Stimulated activated CD8-positive, alpha-beta memory T cell treated with anti-CD3 and anti-CD28 coated beads, Interleukin-4, amount 100 ng/mL, for 1 hour (primary cell): ENCODE measurements at places on chromosomes 1 and 21.

DNA sequence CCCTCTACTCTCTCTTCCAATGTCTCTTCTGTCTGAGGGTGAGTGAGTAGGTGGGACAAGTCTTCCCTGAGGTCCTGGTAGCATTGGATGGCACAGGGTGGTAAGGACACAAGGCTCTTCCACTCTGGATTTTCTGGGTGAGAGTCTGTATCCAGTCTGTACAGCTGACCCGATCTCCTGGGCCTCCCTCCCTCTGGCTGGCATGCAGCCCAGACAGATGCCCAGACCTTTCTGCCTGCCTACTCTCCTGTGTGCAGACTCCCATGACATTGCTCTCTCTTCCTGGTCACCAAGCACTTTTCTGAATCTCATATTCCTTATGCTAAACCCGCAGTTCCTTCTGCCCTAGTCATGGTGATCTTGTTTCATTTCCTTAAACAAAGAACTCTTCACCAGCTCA lies 100.3 kb downstream of the GRIK3 start:
- no peak for DNase-seq

- no peak for DNase-seq
Observed at GRCh38 chr1:230599926-230600656, 42.2 kb upstream of the COG2 start.

DNA sequence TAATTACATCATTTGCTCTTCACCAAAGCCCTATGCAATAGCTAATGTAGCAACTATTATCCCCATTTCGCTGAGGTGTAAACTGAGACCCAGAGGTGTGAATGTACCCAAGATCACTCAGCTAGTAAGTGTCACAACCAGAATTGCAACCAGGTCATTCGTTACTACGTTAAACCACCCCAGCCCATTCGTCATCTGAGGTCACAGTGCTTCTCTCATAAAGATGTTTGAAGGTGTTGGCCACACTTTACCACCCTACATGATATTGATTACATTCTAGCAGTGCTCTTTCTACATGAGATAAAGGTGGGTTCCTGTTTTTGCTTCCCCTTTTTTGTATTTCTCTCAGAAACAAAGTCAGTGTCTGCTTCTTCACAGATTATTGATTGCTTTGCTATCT lies 195.3 kb downstream of the ZBTB18 start:
- no peak for DNase-seq

GRCh38 chr1:7989762-7990428 lies 28.4 kb downstream of the PARK7 start:
- DNase-seq = no peak

- no peak for DNase-seq
Observed at GRCh38 chr1:190688096-190688495, 210.4 kb upstream of the BRINP3 start.

DNA sequence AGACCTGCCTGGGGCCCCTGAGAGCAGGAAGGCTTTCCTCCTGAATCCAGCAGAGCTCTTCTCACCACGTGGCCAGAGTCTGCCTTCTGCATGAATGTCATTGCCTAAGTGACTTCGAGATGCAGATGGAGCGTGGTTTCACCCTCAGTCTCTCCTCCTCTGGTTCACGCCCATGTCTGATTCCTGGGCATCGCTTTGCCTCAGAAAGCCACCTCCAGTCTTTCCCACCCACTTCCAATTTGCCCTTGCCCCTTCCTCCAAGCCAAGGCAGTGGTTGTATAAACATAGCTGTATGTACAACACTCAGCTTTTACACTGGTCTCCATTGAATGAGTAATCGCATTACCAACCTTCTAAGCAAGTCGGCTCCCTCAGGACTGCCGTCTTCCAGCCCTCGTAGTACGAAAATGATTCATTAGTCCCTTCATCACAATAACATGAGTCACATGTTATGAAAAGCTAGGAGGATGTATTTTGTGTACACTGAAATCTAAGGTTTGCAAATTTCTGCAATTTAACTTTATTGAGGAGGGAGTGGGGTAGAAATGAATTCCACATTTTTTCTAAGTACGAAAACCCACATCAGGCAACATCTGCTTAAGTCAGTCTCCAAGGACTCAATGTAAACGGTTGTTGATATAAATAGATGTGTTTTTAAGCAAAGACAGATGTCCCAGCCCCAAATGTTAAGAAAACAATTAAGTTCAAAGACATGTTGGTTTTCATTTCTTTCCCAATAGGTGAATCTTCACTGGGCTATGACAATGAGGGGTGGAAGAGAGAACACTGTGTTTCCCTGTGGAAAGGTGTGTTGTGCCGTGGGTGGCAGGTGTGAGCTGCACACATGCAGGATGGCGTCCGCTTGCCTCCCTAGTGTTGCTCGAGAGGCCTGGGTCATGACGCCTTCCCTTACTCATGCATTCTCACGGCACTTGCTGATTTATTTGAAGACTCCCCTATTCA lies 32.3 kb upstream of the ETS2 start:
- no peak for DNase-seq

- DNase-seq = no peak
Observed at GRCh38 chr1:226641671-226642231, 93.2 kb downstream of the STUM start.

DNA sequence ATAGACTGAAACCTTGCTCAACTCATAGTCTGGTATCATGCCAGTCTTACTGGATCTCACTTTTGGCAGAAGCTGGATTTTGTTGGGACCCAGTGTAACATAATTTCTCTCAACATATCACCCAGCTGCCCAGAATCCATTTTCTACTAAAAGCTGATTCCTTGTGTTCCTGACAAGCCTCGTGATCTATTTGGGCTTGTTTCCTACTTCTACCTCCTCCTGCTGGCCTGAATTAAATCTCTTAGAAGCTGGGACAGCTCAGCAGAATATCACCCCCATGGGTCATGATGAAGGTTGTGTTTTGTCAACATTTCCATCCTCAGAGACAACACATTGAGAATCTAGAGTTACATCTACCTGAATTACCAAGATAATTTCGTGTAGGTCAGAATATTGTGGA lies 7.7 kb downstream of the GOLT1A start:
- no peak for DNase-seq

GRCh38 chr1:20997602-20998224 lies 179.0 kb downstream of the EIF4G3 start:
- DNase-seq = no peak

- DNase-seq = no peak
Observed at GRCh38 chr1:213409971-213410370, 358.9 kb downstream of the RPS6KC1 start.

- DNase-seq = no peak
Observed at GRCh38 chr1:230251644-230252191, 174.4 kb downstream of the PGBD5 start.

DNA sequence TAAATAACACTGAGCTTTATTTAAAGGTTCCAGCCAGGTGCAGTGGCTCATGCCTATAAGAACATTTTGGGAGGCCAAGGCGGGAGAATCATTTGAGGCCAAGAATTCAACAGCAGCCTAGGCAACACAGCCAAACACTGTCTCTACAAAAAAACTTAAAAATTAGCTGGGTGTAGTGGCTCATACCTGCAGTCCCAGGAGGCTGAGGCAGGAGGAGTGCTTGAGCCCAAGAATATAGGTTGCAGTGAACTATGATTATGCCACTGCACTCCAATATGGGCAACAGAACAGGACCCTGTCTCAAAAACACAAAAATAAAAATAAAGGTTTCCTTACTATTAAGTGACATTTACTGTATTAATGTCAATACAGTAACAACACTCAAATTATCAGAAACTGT lies 2.1 kb downstream of the TAF12 start:
- DNase-seq = no peak

GRCh38 chr1:172142324-172142723 lies 278.2 kb upstream of the C1orf105 start:
- DNase-seq = no peak

- no peak for DNase-seq
Observed at GRCh38 chr1:205381305-205381704, 24.6 kb upstream of the KLHDC8A start.

DNA sequence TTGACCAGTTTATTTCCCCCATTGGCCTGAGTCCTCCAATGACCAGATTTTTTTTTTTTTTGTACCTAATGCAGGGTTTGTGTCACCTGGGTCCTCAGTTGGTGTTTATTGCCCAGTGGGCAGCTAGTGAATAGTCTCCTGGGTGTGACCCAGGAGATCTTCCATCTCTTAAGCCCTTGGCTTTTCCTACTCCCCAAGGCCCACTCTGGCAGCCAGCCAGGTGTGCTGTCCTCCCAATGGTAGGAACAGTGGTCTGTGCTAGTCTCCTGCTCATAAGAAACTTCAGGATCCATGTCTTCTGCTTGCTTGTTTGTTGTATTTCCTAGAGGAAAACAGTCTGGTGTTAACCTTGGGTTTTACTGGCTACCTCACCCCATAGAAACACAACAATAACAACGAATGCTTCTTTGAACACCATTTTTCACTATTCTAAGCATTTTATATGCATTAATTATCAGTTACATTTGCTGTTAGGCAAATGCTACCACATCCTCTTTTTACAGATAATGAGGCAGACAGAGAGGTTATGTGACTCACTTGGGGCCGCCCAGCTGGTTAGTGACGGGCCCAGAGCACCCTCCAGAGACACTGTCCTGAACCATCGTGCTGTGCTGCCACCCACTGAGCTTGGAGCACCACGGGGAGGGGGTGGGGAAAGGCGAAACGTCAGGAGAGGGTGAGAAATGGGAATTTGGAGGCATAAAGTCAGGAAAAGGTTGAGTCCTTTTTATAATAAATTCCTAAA lies 107.5 kb downstream of the HIVEP3 start:
- no peak for DNase-seq

- DNase-seq = no peak
Observed at GRCh38 chr1:108100148-108100547, 100.0 kb downstream of the SLC25A24 start.

GRCh38 chr1:160993544-160994193 lies 27.3 kb downstream of the F11R start:
- DNase-seq = no peak

- DNase-seq = no peak
Observed at GRCh38 chr21:29490016-29490415, 191.3 kb downstream of the BACH1 start.

GRCh38 chr1:40059960-40060750 lies 19.6 kb downstream of the CAP1 start:
- DNase-seq = no peak

DNA sequence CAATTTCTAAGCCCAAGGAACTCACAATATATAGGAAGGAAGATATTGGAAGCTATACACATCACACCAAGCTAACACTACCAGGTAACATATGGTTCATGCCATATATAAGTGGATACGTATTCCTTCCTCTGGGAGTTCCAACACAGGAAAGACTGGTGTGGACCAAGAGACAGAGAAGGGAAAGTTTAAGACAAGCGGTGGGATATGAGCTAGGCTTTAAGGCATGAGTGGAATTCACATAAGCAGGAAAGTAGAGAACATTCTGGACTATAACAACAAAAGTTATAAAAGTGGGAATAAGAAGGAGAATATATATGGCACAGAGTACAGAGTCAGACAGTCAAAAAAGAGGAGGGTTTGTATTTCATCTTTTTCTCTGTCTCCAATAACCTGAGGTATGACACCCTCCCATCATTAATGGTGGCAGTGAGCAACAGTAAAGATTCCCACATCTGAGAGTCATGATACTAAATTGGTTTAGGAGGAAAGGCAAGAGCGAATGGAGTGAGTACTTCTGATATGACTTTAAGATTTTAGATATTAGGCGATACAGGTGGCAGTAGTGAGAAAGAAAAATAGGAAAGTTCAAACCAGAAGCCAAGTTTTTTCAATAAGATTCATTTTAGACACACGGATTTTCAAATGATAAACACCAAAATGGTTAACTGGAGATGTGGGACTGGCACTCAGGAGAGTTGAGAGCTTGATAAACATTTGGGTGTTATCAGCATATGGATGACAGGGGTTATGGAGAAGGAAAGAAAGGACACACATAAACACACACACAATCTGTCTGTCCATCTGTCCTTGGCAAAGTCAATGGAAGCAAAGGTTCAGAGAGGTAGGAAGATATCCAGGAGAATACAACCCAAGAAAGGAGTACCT lies 87.4 kb upstream of the TTC39A start:
- no peak for DNase-seq

- DNase-seq = no peak
Observed at GRCh38 chr1:162779043-162779442, 11.5 kb upstream of the HSD17B7 start.
